ENCODE measurements at places on chromosomes 4 and X. TPM values are rescaled to one million over a fixed set of nuclear protein-coding genes. Genes with fewer than 3 reads are reported as not detected.

- DNase-seq = no peak
Observed at GRCh38 chrX:72001471-72001870, 90.8 kb downstream of the NHSL2 start.

GRCh38 chrX:134161162-134161561 lies 75.8 kb upstream of the CCDC160 start:
- no peak for DNase-seq

GRCh38 chrX:152817078-152817764 lies 13.3 kb downstream of the CETN2 start:
- peak; percentile 49 for DNase-seq

- DNase-seq = peak; percentile 32
Observed at GRCh38 chrX:7145454-7145853, 2.1 kb upstream of the STS start.

Gene TEX13A
- not detected for total RNA-seq

GRCh38 chr4:174262624-174263444 lies 20.6 kb downstream of the FBXO8 start:
- DNase-seq = peak; percentile 63

Gene TSPAN7
- not detected for total RNA-seq

Gene ERAS
- not detected for total RNA-seq

Gene CACNA1F
- not detected for total RNA-seq

GRCh38 chrX:139924696-139925095 lies 8.2 kb downstream of the ATP11C start:
- no peak for DNase-seq

DNA sequence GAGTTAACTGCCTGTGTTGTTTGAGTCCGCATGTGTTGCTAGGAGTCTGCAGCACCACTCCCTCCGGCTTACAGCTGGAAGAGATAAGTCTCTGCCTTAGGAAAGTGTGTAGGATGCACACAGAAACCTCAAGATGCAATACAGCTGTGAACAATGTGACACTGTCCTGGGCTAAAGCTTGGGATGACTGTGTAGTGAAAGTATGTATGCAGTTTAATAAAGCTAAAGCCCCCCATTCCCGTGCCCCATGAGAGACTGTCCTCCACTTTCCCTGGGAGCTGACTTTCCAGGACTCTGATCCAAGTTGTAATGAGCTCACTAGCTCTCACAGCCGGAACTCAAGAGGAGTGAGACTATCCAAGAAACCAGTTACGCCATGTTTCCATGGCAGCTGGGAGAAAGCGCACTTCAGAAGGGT lies 156.6 kb upstream of the FTHL17 start:
- DNase-seq = peak; percentile 92

Gene SGCB
- total RNA-seq = 21.3 TPM

DNA sequence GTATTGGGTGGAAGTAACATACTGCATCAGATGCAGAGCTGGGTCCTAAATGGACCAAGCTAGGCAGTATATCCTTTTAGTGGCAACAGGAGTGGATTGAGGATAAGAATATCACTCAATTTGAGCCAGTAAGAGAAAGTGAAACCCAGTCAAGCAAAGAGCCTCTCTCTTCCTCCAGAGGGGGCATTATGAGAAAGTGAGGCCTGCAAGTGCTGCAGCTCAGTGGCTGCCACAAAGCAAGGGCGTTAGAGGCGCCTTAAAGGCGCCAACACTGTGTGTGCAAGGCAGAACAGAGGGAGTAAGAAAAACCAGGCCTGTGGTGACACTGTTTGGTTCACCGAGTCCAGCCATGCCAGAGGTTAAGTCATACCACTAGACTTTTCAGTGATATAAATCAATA lies 17.5 kb downstream of the STX18 start:
- no peak for DNase-seq

Gene DUSP9
- total RNA-seq = not detected

DNA sequence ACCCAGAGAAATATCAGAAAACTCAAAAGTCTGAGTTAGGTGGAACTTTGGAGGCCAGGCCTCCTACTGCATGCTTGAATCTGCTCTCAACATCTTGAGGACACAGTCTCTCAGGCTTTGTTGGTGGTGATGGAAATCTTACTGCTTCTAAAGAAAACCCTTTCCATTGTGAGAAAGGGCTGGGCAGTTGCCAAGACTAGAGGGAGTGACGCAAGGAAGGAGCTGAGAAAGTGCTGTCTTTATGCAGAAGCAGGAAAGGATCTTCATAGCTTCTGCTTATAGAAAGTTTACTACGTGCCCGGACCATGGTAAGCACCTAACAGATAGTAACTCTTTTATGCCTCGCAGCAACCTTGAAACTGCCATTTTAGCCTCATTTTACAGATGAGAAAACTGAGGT lies 2.4 kb upstream of the CRMP1 start:
- no peak for DNase-seq

Gene TMEM156
- total RNA-seq = under 0.01 TPM

GRCh38 chr4:113347245-113347644 lies 297.8 kb downstream of the ANK2 start:
- DNase-seq = no peak

DNA sequence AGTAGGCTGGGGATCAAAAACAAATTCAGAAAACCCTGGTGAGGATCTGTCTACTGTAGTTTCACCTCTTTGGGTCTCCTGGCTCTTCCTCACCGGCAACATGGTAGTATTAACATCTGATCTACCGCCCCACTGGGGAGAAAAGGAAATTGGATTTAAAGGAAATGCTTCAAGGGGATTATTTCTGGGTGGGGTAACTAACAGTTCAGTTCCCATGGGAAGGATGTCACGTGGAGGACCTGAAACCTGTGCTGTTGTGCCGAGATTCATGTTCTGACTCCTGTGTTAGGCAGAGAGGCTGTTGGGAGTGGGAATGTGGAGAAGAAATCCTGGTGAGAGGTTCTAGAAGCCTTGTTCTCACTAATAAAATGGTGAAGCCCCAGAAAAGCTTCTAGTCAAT lies 254.4 kb downstream of the BCOR start:
- no peak for DNase-seq

- DNase-seq = peak; percentile 79
Observed at GRCh38 chr4:100095729-100096595, 94.3 kb downstream of the DDIT4L start.

- peak; percentile 96 for DNase-seq
Observed at GRCh38 chr4:7831330-7831729, 108.3 kb downstream of the AFAP1 start.

GRCh38 chrX:9222299-9222698 lies 188.4 kb upstream of the FAM9B start:
- no peak for DNase-seq

Gene ERVMER34-1
- total RNA-seq = 0.32 TPM

Gene XAGE1A
- not detected for total RNA-seq

DNA sequence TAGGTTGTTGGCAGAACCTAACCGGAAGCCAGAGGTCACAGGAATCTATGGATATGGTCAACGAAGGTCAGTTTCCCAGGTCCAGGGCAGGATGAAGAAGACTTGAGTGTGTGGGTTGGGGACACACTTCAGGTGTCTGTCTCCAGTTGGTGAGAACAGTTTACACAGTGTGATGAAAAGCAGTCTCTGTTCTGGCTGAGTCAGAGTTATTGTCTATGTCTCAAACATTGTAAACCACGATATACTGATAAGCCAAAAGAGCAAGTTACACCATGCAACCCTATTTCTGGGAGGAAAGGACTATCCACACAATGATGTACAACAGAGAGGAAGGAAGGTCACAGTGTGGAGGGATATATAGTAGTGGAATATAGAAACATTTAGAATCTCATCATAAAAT lies 187.1 kb upstream of the C1QTNF7 start:
- DNase-seq = peak; percentile 80

GRCh38 chrX:20066968-20067708 lies 49.6 kb downstream of the MAP7D2 start:
- DNase-seq = peak; percentile 58

Gene RHOXF1
- not detected for total RNA-seq

Gene CT55
- not detected for total RNA-seq

Gene DOCK11
- 50.1 TPM for total RNA-seq

Gene ADGRG4
- not detected for total RNA-seq

Gene FRG1
- 31.2 TPM for total RNA-seq

DNA sequence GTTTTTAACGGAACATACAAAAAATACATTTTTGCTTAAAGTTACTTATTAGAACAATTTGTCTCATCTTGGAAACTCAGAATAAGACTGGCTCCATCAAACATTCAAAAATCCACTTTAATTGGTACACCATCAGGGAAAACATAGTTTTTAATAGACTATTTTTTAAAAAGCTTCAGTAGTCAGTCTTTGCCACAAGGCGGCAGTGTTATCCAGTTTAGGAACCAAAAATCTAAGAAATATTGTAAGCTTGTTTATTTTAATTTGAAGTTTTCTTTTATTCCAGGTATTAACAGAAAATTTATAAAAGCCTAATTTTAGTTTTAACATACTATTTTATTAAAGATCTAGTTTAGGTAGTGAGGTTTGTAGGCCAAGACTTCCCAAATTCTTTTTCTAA lies 107.7 kb downstream of the APOOL start:
- peak; percentile 16 for DNase-seq

DNA sequence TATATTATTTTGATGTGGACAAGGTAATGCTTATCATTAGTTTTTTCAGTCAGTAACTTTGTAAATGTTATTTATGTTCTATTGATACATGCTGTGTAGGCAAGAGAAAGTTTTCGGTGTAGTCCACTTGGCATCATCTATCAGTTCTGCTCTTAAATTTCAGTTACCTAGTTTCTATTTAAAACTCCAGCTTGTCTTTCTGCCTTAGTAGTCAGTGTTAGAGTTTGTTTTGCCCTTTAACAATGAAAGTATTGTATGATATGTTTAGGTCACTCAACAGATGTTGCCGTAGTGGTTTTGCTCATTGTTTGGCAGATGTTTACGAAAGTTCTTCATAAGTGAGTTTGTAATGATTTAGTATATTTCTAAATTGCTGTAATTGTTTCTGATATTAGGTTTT lies 34.9 kb upstream of the FHDC1 start:
- DNase-seq = no peak

DNA sequence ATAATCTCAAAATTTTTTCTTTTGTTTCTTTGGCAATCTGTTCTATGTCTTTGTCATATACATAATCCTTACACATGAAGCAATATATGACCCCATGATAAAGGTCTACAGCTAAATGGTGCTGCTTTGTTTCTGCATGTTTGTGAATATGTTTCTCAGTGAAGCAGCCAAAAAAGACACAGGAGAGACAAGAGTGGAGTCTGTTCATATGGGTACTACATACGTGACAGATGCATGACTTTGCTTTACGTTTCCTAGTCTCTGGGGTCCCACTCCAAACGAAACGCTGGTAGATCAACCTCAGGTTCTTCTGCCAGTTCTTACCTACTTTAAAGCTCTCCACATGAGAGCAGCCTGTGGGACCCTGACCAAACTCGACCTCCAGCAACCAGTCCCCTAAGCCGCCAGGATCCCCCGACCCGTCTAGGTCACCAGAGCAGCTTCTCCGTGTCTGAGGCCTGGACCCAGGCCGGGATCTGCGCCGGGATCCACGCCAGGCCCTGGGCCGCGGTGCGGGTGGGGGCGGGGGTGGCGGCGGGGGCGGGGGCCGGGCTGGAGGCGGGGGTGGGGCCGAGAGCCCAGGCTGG lies 1.5 kb downstream of the USP51 start:
- peak; percentile 4 for DNase-seq

Gene POU3F4
- total RNA-seq = not detected

- DNase-seq = no peak
Observed at GRCh38 chrX:13826770-13827169, 9.9 kb upstream of the GPM6B start.

Gene FHL1
- 104 TPM for total RNA-seq

DNA sequence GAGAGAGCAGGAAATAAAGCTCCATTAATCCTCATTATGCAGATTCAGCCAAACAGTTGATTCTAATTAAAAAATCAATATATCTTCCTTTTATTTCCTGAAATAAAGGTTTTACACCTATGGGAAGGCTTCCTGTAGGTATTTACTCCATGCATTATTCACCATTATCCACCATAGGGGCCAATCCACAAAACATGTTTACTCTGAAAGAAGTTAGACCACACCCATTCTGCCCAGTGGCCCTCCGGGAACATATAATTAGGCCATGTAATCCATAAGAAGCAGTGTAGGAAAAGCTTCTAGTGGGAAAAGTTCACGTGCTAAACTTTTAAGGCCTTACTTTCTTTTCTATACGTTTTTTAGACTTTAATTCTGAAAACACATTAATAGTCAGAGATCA lies 57.7 kb downstream of the SAT1 start:
- DNase-seq = no peak

GRCh38 chrX:18436017-18436416 lies 10.6 kb downstream of the CDKL5 start:
- no peak for DNase-seq

DNA sequence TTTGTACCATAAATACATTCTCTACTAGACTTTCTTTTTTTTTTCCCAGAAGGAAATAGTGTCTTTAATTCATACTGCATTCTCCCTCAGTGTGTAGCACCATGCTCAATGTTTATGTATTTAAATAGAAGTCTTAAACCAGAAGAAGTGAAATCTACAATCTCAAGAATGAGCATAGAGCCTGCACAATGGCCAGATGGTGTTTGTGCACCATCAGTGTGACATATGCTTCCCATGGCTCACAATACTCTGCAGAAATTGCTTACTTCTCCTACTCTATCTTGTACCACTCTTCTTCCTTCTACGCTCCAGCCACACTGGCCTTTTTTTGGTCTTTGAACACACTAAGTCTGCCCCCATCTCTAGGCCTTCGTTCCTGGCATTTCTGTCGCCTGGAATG lies 2.6 kb upstream of the DOCK11 start:
- no peak for DNase-seq

GRCh38 chrX:150044556-150044955 lies 106.3 kb upstream of the EOLA2 start:
- peak; percentile 25 for DNase-seq

DNA sequence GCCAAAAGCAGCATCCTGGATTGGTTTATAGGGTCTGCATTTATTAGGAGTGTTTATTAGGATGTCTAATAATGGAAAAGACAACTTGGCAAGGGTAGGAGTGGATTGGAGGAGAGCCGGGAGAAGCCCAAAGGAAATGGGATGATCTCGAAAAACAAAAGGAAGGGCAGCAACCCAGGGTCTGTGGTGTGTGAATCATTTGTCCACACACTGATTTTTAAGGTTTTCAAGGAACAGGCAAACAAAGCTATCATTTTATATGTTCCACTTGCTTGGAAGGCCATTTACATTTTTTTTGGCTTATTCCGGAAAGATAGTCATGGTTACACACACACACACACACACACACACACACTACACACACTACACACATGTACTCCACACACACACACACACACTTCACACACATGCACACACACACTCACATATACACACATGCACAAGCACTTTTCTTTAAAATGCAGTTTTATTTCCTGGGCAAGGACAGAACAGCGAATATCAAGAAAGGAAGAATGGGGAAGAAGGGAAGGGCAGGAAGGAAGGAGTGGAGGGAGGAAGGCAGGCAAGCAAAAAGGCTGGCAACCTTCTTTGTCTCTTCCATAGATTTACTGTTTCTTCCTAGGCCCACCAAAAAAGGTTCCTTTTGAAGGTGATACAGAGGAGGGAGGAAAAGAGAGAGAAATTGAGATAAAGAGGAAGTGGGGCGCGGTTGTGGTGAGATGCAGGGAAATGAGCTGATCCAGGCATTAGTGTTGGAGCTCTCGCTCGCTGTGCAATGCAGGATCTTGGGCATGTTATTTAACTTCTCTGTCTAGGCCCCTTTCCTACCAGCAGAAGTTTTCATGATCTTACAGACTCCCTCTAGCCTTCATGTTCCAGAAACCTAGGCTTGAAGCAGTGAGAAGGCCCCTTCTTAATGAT lies 88.6 kb upstream of the MAML3 start:
- DNase-seq = no peak

Measured in fibroblast of villous mesenchyme (primary cell).